ENCODE measurements at places on chromosomes 12 and 14.
A peak's percentile ranks its signal among the peaks of the same experiment; 100 is the strongest.

GRCh38 chr12:91609283-91609682, 426.7 kb upstream of the DCN start:
- DNase-seq, result no peak

DNA sequence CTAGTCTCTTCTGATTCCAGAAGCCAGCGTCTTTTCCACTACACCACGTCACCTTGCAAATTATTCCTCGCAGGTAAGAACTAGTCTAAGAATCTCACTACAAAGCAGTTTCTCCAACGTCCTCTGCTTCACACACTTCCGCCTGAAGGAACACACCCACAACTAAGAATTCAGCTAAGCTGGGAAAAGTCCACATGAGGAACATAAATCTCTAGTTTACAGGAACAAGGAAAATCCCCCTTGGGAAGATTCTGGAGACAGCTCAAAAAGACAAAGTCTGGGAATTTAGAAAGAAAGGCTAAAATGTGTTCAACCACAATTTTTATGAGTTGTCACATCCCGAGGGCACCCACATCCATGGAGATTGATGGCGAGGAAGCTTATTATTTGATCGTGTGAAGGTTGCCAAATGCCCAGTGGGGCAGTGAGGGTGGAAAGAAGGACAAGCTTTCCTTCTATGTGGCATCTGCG, 780.2 kb upstream of the TBX3 start:
- no peak for DNase-seq

- no peak for DNase-seq
Observed at GRCh38 chr14:81523016-81523415, 10.6 kb downstream of the SEL1L start.

DNA sequence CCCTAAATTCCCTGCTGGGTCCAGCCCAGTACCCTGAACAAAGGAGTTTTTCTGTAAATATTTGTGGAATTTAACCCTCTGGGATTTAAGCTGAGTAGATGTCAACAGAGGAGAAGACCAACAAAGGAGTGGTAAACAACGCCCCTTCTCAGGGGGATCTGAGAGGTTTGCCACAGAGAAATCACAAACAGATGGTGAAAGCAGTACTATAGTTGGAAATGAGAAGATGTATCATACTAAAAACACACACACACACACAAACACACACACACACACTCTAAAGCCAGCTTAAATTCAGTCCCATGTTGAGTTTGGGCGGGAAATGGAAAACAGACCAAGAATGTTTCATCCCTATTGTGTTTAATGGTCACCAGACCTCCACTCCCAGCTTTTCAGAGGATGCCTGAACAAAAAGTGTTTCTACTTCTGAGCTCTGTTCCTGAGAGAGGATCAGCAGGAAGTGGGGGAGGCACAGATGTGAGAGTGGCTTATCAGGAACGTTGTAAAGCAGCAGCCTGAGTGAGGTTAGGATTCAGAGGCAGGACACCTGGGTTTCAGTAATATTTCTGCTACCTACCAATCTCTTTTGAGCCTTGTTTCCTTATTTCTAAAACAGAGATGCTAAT, 3.2 kb downstream of the BIN2 start:
- no peak for DNase-seq

DNA sequence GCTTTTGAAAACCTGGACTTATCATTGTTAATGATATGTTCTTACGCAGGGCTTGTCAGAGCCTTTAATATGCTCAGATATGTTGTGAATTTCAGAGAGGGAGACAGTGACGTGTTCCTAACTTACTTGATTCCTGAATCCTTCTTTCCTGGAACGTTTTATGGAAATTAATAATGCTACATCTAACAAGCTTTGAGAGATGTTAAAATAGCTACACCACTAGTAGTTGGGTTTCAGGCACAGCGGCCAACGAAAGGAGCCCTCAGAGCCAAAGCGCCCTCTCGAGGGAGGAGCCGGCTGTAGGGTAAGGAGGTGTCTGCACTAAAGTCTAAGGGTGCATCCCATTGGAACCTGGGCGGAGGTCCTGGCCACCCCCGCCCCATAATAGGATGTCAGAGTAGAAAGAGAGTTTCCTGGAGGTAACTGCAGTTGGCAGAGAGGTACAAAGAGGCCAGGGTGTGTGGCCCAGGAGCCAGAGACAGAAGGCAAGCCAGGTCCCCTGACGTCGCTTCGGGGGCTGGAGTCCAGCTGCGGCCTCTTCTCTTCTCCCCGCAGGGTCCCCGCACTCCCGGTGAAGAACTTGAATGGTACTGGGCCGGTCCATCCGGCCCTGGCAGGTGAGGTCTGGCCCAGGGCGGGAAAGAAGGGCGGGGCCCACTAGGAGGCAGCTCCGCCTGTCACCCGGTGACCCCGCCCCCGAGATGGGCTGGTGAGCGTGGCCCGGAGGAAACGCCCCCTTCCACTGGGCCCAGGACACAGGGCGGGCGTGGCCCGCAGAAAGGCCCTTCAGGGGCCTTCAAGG, 36.3 kb downstream of the DTX1 start:
- DNase-seq, result peak; percentile 24

DNA sequence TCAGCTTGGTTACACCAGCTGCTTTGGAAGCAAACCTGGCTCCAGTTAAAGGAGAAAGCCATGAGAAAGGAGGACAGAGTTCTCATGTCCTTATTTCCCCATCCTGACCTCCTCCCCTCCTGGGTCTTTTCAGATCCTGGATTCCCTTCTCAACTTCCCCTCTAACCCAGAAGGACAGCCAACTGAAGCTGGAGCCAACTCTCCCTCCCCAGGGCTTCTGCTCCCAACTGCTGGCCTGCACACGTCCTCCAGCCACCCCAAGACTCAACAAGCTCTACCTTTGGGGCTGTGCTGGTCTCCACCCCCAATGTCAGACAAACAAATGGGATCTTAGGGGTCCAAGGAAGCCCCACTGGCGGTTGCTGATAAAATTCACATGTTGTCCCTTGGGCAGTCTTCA, 651.1 kb upstream of the TBX3 start:
- DNase-seq, result no peak

All from hematopoietic multipotent progenitor cell treated with erythropoietin and hydrocortisone succinate and interleukin-3 and kit ligand, for 17 days (in vitro differentiated cells).